ENCODE measurements at places on chromosomes 5 and 9.

GRCh38 chr9:95551406-95551805, 34.6 kb upstream of the PTCH1 start:
- no peak for DNase-seq

GRCh38 chr9:111035543-111036428, 2.5 kb downstream of the LPAR1 start:
- DNase-seq, result no peak

DNA sequence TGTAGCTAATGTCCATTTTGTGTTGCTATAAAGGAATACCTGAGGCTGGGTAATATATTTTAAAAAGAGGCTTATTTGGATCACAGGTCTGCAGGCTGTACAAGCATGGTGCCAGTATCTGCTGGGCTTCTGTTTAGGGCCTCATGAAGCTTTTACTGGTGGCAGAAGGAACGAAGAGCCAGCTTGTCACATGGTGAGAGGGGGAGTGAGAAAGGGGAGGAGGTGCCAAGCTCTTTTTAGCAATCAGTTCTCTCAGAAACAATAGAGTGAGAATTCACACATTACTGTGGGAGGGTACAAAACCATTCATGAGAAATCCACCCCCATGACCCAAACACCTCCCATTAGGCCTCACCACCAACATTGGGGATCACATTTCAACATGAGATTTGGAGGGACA, 340.9 kb downstream of the RASEF start:
- DNase-seq, result no peak

- DNase-seq, result no peak
These were observed 194.7 kb downstream of the MED10 start for GRCh38 chr5:6183391-6184390.

DNA sequence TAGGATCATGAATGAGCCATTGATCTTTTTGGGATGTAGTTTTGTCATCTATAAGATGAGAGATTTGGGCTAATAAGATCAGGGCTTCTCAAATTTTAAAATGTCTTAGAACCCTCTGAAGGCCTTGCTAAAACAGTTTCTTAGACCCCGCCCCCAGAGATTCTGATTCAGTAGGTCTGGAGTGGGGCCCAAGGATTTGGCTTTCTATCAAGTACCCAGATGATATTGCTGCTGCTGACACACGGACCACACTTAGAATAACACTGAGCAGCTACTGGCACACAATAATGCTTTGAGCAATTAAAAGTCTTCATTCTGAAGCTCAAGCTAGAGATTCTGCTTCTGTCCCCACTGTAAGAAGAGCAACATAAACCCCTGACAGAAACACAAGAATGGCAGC, 216.7 kb downstream of the SMARCA2 start:
- DNase-seq, result no peak

GRCh38 chr9:129471201-129472019, 149.5 kb downstream of the C9orf50 start:
- no peak for DNase-seq

- no peak for DNase-seq
These were observed 59.1 kb downstream of the PHF2 start for GRCh38 chr9:93635186-93636107.

DNA sequence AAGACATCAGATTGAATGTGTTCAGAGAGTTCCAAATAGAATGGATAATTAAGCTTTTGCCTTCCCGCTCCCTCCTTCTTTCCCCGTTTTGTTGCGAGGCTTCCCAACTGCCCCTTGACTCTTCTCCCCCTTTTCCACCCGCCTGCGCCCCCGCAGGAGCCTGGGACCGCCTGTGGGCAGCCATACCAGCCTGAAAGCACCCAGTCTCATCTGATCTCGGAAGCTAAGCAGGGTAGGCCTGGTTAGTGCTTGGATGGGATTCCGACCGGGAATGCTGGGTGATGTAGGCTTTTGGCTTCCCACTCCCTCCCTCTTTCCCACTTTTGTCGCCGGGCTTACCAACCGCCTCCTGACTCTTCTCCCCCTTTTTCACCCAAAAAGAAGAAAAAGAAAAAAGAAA, 6.8 kb upstream of the HSD17B4 start:
- no peak for DNase-seq
